Fibroblast of skin of back (primary cell): ENCODE measurements at places on chromosomes 4 and X.

DNA sequence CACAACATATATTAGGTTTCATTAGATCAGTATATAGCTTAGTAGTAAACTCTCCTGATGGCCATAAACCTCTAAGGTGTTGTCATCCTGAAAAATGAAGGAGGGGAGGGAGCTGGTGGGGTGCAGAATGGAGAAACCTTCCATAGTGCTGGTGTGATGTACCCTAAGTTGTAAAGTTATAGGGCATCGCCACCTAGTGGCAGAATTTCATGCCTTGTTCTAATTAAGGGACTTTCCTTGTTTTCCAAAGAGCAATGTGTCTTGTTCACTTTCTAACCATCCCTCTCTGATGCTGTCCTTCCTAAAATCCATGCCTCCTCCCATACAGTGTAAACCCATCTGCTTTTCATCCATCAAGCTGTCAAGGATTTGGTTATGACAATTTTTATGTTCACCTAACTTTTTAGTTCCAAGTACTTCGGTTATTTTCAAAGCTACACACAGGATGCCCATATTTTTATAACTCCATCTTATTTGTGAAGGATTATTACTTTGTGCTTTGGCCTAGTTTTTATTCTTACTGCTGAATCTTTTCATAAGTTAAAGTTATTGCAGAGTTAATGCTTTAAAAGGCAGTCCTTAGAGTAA, 4.5 kb downstream of the NBDY start:
- DNase-seq: peak; percentile 29

DNA sequence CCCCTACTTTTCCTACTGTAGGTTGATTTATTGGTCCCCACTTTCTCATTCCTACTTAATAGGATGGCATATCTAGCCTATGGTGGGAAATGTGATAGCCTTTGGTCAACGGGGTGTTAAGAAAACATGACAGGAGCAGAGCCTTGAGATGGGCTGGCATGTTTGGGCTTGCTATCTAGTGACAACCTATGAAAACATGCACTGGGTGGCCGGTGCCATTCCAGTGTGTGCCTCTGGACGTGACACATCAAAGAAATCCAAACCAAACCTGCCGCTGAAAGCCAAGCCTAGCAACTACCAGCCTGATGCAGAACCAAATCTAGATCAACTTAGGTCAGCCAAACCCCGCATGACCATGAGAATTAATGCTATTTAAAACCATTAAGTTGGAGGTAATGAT, 317.6 kb downstream of the DMD start:
- no peak for DNase-seq

DNA sequence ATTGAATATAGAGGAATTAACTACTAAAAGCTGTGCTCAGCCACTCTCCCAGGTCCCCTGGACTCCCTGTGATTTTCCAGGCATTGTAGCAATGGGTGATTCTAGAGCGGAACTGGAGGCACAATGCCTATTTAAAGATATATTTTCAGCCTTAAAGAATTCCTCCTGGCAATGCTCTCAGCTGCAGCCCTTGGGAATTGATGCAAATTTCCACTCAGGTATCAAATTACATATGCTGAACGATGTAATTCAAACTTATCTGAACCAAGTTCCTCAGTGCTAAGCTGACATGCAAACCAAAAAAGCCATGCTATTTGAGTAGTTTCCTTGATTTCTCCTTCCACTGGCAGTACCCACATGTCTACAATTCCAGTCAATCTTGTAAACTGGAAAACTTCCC, 86.3 kb upstream of the GABRA3 start:
- peak; percentile 0 for DNase-seq

DNA sequence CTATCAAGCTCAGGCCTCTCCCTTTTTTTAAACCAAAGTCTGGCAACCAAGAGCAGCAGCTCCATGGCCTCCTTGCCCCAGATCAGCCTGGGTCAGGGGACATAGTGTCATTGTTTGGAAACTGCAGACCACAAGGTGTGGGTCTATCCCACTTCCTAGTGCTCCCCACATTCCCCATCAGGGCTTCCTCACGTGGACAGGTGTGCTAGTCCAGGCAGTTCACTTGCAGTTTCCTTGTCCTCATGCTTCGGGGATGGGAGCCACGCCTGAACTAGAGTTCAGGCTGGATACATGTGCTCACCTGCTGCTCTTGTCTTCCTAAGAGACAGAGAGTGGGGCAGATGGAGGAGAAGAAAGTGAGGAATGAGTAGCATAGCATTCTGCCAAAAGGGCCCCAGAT, 21.5 kb downstream of the SLC34A2 start:
- no peak for DNase-seq

DNA sequence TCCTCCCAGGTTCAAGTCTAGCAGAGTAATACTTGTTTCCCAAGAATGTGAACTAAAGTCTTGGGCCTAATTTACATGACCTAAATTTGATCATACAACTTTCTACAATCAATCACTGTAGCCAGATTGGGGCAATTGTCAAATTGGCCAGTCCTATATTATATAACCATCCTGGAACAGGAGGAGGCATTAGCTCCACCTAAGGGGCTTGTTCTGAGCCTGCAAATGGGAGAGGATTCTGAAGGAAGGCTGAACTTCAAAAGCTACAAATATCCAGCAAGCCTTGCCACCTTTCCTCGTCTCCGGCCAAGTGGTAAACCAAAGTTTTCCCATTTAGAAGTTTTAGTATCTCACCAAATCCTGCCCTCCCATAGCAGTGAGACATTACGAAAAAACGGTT, 1289.6 kb upstream of the TENM3 start:
- no peak for DNase-seq

GRCh38 chr4:3442460-3442958, 741 bp downstream of the HGFAC start:
- no peak for DNase-seq

DNA sequence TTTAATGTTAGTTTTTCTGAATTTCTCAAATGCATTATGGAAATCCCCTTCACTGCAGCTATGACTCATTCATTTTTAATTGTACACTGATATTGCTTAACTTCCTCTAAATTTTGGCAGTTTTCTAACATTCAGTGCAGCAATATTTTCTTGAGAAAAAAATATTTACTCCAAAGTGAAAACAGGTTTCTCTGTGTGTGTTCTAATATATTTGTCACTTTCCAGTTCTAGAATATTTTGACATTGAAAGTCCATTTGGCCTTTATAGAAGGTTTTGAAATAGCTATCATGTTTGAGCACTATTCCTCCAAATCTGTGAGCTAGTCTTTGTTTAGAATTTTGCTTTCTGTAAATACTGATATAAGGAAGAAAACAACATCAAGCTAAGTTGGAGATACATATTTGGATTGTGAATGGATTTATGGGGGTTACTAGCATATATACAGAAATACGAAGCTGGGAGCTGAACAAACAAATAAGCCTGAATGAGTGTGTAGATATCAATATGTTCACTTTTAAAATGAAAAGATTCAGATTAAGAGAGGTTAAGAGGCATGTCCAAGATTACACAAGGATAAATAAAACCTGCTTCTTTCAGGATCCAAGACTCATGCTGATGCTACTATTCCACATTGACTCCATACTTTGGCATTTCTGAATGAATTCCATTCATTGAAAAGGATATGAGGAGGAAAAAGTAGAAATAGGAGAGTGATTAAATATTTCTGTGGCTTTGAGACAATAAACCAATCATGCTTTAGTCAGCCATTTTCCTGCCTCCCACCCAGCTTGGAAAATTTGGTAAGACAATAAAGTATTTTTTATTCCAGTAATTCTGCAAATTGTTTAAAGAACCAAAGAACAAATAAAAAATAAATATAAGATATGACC, 57.3 kb upstream of the SLIT2 start:
- DNase-seq: peak; percentile 92

DNA sequence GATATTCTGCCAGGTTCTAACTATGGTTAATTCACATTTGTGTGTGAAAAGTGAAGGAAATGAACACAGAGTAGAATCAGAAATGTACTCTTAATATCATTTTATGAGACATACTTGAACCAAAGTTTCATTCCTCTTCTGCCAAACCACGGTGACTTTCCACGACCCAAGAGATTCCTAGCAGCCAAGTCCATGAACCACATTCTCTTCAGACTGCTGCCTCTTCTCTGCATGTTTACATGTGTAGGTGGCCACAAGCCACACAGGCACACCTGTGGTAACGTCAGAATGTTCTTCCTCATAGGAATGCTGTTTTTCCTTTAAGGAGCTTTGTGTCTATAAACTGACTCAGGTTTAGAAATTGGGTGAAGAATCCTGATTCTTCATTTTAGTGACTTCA, 1411.2 kb downstream of the RAPGEF2 start:
- no peak for DNase-seq

DNA sequence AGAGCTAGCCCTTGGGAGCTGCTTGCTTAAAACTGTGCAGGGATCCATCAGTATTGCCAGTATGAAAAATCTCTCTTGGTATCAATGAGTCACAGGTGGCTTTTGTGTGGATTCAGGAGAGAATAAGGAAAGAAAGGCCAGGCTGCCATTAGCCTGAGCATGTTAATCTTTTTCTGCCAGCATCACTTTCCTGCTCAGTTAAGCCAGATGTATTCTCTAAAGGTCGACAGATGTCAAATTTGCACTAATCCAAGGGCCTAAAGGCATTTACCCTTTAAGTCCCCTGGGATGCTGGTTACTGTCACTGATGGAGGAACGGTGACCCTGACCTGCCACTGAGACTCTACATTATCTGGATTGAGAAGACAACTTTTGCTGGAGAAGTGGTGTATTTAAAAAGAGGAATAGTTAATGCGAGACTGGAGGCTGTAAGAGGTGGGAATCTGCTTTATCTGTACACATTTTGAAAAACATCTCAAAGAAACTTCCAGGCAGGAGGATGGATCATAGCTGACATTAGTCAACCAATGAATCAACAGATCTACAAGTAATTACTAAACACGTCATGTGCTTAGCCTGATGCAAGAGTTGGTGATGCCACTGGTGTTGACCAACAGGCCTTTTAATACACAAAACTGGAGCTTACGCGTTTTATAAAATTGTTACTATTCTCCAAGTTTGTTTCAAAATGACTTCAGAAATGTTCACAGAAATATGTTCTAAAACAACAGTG, 241.4 kb upstream of the ANXA3 start:
- no peak for DNase-seq

GRCh38 chr4:101284546-101284945, 62.8 kb downstream of the PPP3CA start:
- peak; percentile 30 for DNase-seq

- no peak for DNase-seq
These were observed 90.0 kb upstream of the PPP2R3B start for GRCh38 chrX:476724-477075.

- peak; percentile 68 for DNase-seq
These were observed 9.6 kb upstream of the UVSSA start for GRCh38 chr4:1337376-1337831.

DNA sequence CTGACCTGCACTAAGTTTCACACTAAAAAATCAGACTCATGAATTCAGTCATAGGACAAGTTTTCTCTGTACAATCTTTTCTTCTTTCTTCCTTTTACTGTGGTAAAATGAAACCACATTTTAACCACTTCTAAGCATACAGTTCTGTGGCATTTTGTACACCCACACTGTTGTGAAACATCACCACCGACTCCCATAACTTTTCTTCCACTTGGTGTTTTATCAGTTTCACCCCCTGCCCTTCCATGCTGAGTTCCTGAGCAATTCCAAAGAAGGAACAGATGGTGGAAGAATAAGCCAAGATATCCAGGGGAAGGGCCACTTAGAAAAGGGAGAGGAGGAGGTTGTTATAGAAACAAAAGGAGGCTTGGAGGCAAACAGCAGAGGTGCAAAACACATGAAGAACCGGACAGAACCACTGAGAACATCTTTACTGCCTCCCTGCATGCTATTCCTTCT, 22.6 kb downstream of the SLC25A4 start:
- DNase-seq: no peak

DNA sequence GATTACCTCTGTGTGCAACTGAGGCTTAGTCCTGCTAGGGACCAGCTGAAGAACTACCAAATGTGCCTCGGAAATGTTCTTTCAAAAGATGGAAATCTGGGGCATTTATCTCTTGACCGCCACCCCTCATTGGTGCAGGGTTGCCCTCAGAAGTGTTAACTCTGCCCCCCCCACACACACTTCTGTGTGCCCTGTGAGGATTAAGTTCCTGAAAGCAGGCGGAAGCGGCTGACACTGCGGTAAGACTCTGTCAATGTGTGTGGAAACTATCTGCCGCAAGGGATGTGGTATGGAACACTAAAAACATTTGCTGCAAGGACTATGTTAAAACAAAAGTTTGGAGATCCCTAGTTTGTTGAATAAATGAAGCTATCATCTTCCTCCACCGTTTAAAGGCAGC, 106.9 kb upstream of the NDP start:
- DNase-seq: no peak

DNA sequence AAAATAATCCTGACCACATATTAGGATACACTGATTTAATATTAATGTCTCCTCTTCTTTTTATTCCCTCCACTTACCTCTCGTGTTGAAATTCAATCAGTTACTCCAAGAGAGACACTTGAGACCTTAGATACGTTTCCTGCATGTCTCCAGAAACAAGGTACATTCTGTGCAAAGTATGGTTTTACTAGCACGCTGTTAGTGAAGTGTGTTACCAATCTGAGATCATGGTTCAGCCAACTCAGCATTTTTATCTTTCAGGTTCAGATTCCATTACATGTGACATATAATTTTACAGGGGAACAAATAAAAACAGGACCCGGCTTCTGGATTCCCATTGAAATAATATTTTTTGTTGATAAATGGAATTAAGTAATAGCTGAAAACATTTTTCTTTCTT, 32.2 kb downstream of the PDLIM5 start:
- no peak for DNase-seq

DNA sequence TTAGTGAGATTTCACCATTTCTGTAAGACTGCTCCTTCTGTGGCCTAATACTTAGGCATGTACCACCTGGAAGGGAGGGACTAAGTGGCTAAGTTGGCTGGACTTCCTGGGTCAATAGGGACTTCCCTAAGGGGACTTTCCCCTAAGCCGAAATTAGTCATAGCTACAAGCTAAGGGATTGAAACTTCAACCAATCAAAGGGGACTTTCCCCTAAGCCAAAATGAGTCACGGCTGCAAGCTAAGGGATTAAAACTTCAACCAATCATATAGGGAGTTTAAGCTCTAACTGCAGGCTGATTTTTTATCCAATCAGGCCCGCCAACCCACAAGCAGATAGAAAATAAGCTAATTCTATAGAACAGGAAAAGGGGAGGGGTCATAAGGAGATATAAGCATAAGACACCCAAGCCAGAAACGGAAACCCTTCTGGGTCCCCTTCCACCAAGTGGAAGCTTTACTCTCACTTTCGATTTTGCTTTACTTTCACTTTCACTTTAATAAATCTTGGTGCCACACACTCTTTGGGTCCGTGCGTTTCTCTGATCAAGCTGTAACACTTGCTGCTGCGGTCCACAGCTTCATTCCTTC, 382.8 kb downstream of the KLHL4 start:
- no peak for DNase-seq

GRCh38 chr4:109359040-109359646, 56.7 kb upstream of the COL25A1 start:
- no peak for DNase-seq
